H54 (cell line): ENCODE measurements at places on chromosomes 7 and 10.

DNA sequence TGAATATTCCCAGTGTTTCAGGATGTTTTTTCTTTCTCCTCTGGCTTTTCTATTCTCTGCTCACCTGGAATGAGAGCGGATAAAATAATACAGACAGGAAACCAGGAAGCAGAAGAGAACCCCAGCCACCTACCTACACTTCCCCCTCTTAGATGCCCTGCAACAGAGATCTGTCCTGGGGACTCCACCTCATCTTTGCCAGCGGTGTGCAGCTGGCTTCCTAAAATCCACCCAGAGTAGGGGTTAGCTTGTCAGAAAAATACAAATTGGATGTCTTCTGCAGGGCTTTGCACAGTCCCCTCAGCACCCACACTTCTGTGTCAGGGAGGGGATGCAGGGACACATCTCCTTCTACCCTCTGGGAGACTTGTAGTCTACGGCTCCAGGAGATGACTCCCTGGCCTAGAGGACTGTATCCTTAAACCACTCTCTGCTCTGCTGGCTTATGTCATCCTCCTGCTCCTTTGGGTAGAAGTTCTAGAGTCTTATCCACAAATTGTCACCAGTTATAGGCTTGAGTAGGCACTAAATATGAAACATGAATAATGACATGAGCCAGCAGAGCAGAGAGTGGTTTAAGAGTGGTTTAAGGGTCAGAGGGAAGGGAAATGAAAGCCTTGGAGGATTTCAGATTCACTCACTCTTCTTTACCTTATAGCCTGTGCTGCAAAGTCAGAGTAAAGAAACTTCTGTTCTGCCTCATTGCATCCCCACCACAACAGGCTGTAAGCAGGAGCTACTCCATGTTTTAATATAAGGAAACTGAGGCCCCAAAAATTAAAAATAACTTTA lies 749.4 kb downstream of the AUTS2 start:
- DNase-seq, result no peak

DNA sequence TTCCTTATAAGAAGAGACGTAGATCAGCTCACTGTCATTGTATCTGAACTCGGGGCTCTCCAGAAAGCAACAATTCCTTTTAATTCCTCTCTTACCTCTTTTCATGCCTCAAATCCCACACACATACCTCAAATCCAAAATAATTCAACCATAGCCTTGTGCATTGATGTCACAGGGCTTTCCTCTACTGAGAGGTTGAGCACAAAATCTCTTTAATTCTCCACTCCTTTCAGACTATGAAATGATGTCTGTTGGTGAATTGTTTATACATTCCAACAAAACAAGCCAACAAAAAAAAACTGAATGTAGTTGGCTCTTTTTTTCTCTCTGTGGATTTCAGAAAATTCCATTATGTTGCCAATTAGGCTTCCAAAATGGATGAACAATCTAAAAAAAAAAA lies 53.2 kb downstream of the BPGM start:
- no peak for DNase-seq

- no peak for DNase-seq
These were observed 109.6 kb upstream of the SEM1 start for GRCh38 chr7:96819111-96819700.

- no peak for DNase-seq
These were observed 80.8 kb downstream of the INPP5A start for GRCh38 chr10:132618158-132618919.

GRCh38 chr7:104136981-104137380 lies 70.8 kb downstream of the ORC5 start:
- DNase-seq, result no peak

GRCh38 chr10:62959553-62959952 lies 143.4 kb upstream of the EGR2 start:
- DNase-seq, result no peak

DNA sequence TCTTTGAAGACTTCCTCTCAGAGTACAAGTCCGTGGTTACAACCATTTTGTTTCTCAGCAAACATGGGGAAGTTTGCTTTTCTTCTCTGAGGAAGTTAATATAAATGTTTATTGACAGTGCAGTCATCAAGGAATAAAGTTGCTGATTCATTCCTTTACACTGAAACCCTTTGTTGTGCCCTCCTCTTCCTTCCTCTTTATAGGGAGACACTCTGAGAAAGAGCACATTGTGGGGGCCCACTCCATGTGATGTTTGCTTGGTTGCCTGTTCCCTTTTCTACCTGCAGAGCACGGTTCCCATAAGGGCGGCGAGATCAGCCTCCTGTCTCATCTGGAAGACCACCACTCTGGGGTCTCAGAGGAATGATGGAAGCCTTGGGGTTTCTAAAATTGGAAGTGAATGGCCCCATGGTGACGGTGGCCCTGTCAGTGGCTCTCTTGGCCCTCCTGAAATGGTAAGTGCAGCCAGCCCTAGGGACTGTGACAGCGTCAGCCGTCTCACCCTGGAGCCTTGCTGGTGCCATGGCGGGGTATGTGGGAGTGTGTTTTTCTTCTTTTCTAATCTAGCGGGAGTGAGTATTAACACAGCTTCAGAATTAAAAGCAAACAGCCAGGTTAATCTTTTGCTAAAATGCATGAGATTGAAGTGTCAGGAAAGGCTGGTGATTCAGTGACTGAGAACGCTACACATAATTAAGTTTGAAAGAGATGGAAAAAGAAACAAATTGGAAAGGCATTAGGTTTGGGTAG lies at the start of gene TBXAS1:
Gene TBXAS1 (plus strand): TSS at position 240 of the 750 bp plus-strand sequence. CDS start 127 bp downstream, at position 367.
- DNase-seq, result no peak

DNA sequence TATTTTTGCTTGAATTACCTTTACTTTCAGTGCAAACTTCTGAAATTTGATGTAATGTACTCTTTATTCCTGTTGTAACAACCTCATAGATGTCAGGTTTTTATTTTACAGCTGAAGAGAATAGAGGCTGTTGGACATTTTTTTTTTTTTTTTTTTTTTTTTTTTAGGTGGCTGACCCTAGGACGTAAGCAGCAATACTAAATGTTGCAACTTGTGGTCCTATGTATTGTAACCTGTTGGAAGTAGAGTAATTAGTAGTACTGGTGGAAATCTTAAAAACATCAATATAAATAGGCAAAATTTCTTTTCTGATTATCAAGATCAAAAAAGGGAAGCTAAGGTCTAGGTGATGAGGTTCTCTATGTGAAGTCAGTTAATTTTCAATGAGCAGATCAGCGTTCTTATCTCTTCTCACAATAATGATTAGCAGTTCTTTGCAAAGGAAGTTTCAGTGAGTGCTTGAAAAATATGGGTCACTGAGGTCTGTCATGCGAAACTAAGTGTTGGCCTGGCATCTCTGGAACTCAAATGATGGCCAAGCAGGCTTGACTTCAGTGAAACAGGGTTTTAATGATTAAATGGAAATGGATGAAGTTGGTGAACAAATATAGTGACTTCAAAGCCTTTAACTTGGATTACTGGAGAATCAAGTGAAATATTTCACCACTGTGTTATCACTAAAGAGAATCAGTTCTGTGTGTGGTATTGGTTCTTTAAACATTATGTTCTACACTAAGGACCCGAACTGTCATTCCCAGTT lies 42.7 kb downstream of the BICC1 start:
- DNase-seq, result no peak

- no peak for DNase-seq
These were observed 7.3 kb downstream of the SVIL start for GRCh38 chr10:29627201-29628132.

- no peak for DNase-seq
These were observed 253.7 kb downstream of the DYNC1I1 start for GRCh38 chr7:96026010-96026409.

- no peak for DNase-seq
These were observed 78.1 kb upstream of the COL13A1 start for GRCh38 chr10:69723653-69724052.

GRCh38 chr7:22723637-22724036 lies 3.4 kb upstream of the IL6 start:
- DNase-seq, result no peak

DNA sequence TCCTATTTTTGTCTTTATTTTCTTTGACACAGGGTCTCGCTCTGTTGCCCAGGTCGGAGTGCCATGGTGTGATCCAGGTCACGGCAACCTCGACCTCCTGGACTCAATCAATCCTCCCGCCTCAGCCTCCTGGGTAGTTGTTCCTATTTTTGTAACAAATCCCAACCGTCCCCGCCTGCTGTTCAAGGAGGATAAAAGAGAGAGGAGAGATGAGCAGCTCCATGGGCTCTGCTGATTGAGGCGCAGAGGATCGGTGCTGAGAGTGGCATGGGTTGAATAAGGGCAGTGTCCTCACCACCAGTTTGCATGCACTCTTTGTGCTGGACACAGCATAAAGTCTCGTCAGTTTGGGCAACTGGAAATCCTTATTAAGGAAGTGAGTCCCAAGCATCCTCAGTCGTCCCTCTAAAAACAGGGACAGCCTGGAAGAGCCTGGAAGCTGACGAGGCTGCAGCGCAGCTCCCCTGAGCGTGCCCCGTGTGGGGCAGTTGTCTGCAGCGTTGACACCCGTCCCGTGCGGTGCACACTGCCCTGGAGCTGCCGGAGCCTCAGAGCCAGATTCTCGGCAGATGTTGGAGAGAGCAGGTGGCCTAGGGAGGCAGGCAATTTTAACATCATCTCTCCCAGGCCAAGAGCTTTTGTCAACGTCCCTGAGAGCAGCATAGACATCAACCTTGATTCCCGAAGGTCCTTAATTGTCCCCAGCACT lies 404.2 kb upstream of the RNF32 start:
- no peak for DNase-seq

- no peak for DNase-seq
These were observed 110.5 kb upstream of the INSIG1 start for GRCh38 chr7:155187061-155187785.

GRCh38 chr7:80151274-80151665 lies 16.6 kb downstream of the GNAI1 start:
- no peak for DNase-seq

DNA sequence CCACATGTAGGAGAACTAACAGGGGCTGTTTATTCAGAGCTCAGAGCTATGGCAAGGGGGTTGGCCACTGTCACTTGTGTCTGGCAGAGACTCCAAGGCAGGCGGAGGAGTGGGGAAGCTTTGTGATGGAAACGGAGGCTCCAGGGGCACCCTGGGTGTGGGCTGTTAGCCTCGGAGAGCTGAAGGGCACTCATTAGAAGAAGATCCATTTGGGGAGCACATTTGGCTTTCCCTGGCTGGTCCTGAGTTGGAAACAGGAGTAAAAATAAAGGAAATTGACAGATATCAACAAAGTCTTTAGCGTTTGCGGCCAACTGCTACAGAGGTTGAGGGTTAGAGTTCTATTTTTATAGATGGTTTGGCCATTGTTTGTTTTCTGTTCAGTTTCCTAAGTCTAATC lies 288.3 kb upstream of the MKI67 start:
- DNase-seq, result no peak

DNA sequence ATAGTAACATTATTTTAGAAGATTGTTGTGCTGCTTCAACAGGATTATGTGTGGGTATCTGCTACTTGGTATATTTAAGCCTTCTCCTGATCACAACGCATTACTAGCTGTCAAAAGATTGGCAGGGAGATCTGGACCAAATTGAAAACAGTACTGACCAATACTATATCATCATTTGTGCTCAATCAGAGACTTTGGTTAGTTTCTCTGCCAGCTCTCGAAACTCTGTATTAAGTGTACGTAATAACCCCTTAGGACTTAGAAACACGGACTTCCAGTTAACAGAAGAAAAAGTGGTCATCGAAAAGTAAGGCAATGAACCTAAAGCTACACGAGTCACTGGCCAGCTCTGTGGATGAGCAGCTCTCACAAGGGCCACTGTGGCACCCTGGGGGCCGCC lies 146.0 kb downstream of the EVX1 start:
- DNase-seq, result no peak

DNA sequence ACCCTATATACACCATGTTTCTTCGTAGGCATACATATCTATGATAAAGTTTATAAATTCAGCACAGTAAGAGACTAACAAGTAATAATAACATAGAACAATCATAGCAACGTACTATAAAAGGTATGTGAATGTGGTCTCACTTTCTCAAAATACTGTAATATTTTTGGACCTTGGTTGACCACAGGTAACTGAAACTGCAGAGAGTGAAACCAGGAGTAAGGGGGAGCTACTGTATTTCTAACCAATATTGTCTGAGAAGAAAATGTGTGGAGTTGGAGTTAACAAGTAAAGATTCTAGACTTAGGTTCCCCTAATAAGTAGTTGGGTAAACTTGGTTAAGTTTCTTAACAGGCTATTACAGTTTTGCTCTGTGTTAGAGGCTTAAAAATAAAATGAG lies 72.1 kb downstream of the GNAI1 start:
- no peak for DNase-seq

DNA sequence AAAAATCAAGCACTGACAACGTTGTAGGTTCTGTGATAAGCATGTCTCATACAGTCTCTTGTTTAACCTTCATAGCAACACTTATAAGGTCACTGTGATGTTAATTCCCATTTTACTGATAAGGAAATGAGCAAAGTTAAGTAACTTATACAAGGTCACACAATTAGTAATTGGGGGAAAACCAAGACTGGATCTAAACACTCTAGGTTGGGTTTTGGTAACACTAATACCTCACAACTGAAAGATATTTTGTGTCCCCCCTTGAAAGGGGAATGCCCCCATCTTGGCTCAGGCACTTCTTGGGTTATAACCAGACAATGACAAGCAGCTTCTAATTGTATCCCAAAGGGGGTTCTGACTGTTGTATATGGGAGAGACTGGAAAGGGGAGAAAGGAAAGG lies 36.0 kb upstream of the ABCB4 start:
- no peak for DNase-seq

- no peak for DNase-seq
These were observed 569.9 kb upstream of the C7orf33 start for GRCh38 chr7:148020679-148021078.

GRCh38 chr7:22561321-22561811 lies 61.4 kb upstream of the STEAP1B start:
- DNase-seq, result peak; percentile 90

GRCh38 chr7:74519395-74519794 lies 65.7 kb downstream of the GTF2IRD1 start:
- no peak for DNase-seq

DNA sequence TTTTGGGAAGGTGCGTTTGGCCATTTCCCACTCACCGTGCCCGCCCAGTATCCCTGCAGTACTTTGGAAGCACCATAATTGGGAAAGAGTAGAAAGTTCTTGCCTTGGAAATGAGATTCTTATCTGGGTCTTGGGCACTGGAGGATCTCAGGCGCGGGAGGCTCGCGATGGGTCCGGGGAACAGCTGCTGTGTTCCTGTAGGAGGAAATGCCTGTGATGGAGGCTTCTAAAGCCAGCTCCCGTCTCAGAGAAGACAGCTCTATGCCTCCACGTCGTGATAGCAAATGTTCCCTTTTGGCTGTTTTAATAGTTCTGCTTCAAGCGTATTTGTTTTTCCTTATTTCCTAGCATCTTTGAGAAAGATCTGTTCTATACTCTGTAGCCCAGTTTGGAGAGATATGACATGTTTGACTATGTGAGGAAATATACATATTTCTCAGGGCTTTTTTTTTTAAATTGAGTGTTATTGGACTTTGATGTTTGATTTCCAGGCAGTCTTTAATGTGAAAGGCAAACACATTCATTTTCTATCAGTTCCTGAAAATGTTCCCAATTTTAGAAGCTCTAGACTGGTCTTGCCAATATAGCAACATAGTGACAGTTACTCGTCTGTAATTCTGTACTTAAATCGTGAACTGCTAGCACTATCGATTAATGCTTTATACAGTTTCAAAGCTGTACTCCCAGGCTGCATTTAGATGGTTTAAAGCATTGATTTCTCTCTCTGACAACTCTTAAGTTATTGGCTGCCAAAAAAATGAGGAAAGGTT lies 280.8 kb downstream of the DPP6 start:
- DNase-seq, result no peak
